Stimulated activated CD4-positive, alpha-beta T cell treated with anti-CD3 and anti-CD28 coated beads, Interleukin-15, amount 100 ng/mL, for 1 hour (primary cell): ENCODE measurements at places on chromosomes 2 and 18.

DNA sequence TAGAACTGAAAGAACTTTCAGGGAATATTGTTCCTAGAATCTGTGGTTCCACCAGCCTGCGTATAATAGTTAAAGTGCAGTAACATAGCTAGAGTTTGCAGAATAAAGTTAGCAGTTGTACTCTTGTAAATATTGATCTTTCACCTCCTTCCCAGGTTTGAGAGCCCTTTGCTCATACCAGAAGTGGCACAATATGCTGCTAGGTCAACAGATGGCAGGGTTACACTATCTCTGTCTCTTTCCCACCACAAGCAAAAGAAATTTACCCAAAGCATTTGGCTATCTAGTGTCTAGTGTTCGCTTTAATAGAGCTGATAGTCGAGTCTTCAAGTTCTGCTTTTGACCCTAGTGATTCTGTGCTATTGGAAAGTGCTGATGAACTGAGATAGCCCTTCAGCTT is 119.0 kb upstream of the KLHL14 start:
- DNase-seq = no peak

DNA sequence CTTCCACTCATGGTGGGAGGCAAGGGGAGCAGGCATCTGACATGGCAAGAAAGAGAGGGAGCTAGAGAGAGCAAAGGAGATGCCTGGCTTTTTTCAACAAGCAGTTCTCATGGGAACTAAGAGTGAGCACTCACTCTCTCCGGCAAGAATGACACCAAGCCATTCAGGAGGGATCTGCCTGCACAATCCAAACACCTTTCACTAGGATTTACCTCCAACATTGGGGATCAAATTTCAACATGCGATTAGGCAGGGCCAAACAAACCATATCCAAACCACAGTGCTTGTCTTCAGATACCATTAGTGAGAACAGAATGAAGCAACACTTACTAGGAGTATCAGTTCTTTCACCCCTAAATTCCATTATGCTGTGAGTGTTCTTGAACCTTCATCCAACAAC is 77.3 kb downstream of the FIGN start:
- DNase-seq = no peak

GRCh38 chr18:25420077-25420825 is 68.3 kb upstream of the ZNF521 start:
- no peak for DNase-seq

GRCh38 chr2:108297436-108298141 is 8.9 kb downstream of the SULT1C2 start:
- DNase-seq = no peak

DNA sequence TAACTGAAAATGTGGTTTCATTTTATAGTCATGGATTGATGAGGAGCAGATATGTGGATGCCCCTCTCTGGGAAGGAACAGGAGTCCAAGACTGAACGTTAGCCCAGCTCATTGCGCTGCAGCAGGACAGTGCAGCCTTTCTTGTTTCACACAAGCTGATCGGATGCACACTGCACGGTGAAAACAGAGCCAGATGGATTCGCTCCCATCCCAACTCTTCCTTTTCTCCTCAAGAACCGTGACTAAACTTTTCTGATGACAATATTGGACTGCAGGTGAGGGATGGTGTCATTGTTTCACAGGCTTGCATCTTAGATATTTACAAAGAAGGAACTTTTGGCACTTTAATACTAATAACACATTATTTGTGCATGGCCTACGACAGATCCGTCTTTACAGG is 33.8 kb upstream of the COPS8 start:
- no peak for DNase-seq

- DNase-seq = no peak
Measured at GRCh38 chr18:74434466-74434865, 22.6 kb downstream of the DIPK1C start.

- DNase-seq = no peak
Measured at GRCh38 chr2:15732341-15733077, 140.8 kb downstream of the DDX1 start.

GRCh38 chr18:26190506-26190905 is 35.7 kb upstream of the TAF4B start:
- peak; percentile 6 for DNase-seq

DNA sequence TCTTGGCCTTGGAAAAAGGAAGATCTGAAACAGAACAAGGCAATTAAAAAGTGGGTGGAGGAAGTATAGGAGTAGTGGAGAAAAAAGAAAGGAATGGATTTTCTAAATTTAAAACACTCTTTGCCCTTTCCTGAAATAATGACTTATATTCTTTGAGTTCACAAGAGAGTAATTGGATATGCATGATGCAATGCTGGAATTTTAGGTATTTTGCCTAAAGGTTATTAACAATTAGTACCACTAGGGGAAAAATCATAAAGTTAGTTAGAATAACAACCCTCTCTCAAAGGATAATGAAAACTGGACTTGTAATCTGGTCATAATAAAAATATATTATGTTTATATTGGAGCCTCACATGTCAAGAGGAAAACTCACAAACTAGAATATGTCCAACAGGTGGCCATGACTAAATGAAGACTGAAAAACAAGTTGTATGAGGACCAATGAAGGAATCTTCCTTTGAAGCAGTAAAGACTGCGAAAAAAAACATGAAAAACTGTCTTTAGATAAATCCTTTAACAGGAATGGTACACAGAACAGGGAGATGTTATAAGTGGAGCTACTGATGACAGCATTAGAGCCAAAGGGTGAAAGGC is 281.8 kb downstream of the NCKAP5 start:
- no peak for DNase-seq

DNA sequence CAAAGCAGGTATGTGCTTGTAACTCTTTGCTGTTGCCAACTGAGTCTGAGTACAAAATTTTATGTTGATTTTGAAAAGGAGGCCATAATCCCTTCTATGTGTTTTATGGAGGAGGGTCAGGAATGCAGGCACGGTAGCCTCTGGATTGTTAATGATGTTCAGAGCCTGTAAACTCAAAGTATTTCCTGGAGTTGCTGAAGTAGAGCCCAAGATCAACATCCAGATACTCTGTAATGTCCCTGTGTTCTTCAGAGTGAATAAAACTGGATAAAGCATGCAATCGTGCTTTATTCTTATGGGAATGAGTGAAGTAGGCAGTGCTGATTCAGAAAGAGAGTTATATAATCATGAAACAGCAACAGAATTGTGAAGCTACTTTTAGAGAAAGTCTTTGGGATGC is 61.8 kb upstream of the CHRNA1 start:
- no peak for DNase-seq

DNA sequence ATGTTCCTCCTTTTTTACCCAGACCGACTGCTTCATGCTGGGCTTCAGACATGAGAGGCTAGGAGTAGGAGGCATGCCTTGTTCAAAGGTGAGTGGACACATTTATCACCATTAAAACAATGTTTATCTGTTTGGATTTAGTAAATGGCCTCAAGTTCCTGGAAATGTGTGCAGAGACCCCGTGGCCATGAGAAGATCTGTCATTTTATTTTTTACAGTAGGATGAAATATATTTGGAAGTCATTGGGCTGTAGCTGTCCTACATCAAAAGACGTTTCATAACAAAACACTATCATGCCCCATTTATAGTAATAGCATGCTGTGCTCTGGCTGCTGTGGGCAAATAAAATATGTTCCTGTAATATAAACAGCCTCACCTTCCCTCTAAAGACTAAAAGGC is 403.9 kb upstream of the TNP1 start:
- DNase-seq = no peak

DNA sequence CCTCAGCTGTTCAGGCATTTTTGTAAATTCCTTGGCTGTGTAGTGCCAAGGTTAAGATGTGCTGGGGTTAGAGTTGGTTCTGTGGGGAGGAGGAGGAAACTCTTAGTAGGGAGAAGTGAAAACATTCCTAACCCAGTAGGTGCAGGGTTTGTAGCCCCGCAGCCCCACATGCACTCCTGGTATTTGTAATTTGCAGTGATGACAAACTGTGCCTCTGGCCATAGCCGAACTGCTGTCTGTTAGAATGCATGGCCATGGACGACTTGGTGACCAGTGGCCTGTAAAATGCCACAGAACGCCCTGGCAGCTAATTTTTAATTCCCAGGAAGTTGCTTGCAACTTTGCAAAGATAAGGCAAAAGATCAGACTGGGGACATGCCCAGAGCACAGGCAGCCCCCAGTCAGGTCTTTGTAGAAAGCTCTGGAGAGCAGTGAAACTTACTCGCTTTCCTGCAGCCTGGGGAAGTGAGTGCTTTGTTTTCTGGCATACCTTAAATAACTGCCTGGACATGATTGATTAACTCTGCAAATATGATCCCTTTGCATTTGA is 38.4 kb downstream of the LYPD6B start:
- DNase-seq = no peak

- no peak for DNase-seq
Measured at GRCh38 chr2:98800330-98801064, 69.6 kb upstream of the MGAT4A start.

GRCh38 chr2:175601969-175602368 is 400.1 kb downstream of the LNPK start:
- DNase-seq = no peak

GRCh38 chr18:4870177-4870773 is 326.8 kb downstream of the AKAIN1 start:
- no peak for DNase-seq

GRCh38 chr2:97979904-97980303 is 15.8 kb downstream of the TMEM131 start:
- no peak for DNase-seq

- no peak for DNase-seq
Measured at GRCh38 chr2:18901242-18901641, 311.9 kb upstream of the NT5C1B start.

DNA sequence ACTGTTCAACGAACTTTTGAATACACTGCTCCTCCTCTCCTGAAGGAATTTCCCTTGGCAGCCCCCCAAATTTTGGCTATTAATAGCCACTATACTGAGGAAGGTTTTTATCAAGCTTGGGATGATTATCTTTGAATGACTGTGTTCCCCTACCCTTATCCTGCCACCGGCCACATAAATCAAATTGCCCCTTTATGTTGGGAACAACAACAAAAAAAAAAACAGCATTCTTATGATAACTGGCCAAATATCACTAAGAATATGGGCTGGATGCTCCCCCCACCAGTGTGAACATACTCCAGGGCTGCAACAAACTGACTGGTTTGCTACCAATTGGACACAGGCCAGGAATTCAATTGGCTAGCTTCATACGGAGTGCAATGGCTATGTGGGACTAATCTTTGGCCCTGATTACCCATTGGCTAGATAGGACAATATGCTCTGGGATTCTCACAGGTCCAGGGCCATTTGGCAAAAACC is 20.6 kb downstream of the DUSP11 start:
- no peak for DNase-seq

DNA sequence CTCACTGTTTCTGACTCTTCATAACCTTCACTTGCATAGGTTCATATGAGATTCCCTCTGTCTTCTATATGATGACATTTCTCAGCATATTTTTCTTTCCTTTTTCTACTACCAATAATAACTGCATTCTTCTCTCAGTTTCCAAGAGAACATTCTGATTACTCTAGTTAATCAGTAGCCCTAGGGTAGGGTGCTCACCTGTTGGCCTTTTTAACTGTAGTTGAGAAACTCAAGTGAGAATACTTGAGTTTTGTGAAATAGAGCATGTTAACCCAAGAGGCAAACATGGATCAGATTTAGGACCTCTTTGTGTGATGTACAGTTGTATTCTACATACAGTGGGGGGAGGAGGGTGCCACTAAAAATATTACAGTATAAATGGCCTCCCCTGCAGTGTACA is 308.0 kb downstream of the CMPK2 start:
- DNase-seq = no peak
